ENCODE measurements at places on chromosomes 4 and X. TPM values are rescaled to one million over a fixed set of nuclear protein-coding genes. Genes with fewer than 3 reads are reported as not detected.

OPHN1 gene
- 9.1 TPM for total RNA-seq

MCF2 gene
- not detected for total RNA-seq

P2RY4 gene
- total RNA-seq, result not detected

GAB3 gene
- total RNA-seq, result 0.95 TPM

HS3ST1 gene
- not detected for total RNA-seq

- no peak for DNase-seq
- H3K4me3 ChIP-seq, result no peak overlapping the region
- H3K27me3 ChIP-seq, result no peaks in the 10 kb centered on the region
- no peaks in the 10 kb centered on the region for H3K4me1 ChIP-seq
- H3K27ac ChIP-seq, result no peak overlapping the region
These were observed 465.5 kb upstream of the CTSO start for GRCh38 chr4:156419080-156419685.

DNA sequence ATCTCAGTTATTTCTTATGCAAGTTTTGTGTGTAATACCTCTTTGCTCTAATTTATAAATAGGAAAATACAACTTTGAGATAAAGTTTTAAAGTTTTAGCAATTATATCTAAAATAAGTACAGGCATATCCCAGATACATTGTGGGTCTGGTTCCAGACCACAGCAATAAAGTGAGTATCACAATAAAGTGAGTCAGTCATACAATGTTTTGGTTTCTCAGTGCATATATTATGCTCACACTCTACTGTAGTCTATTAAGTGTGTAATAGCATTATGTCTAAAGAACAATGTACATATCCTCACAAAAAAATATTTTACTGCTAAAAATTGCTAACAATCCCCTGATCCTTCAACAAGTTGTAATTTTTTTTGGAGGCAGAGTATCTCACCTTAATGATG is 49.2 kb downstream of the ANAPC10 start:
- peaks cover 29% of the 10 kb centered on the region for H3K4me1 ChIP-seq
- DNase-seq, result no peak
- peaks cover 20% of the 10 kb centered on the region for H3K36me3 ChIP-seq
- H3K27me3 ChIP-seq, result no peaks in the 10 kb centered on the region

- H3K27ac ChIP-seq, result peak overlapping the region; percentile 96
- H3K36me3 ChIP-seq, result no peaks in the 10 kb centered on the region
- no peaks in the 10 kb centered on the region for H3K27me3 ChIP-seq
- DNase-seq, result no peak
These were observed 32.3 kb downstream of the BBS12 start for GRCh38 chr4:122764821-122765215.

- no peak overlapping the region for H3K4me3 ChIP-seq
- no peaks in the 10 kb centered on the region for H3K27me3 ChIP-seq
- no peaks in the 10 kb centered on the region for H3K36me3 ChIP-seq
- no peak for DNase-seq
These were observed 10.6 kb downstream of the NDP start for GRCh38 chrX:43962636-43963035.

DNA sequence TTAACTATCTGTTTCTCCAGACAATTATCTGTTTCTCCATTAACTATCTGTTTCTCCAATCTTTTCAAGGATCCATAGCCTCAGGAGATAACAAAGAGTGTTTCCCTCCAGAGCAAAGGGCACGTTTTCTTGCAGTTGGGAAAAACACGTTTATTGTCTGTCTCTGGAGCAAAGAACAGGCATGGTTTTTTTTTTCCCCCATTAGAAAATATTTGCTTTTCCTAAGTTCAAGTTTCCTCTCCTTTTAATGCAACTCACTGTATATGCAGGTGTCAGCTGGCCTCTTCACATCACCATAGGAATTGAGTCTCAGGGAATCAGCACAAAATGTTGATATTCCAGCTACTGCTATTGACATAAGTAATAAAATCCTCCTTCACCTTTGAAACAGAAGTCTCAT is 984.4 kb downstream of the RAB28 start:
- H3K4me1 ChIP-seq, result no peaks in the 10 kb centered on the region
- H3K27ac ChIP-seq, result no peak overlapping the region
- H3K4me3 ChIP-seq, result no peak overlapping the region
- DNase-seq, result no peak

DNA sequence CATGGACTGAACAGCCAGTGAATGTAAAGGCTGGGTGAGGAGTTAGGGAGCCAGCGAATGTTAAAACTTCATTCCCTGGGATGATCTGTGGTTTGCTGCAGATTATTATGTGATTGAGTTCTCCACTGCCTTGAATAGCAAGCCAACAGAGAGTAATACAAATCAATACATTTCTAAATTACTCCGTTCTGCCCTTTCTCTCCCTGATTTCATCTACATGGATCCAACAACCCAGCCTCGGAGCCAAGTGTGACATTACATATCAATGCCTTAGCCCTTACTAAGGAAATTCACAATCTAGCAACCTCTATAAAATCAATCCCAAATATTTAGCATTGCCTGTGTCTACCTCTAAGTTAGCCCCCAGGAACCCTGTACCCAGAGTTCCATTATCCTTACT is 11.0 kb downstream of the HSD17B13 start:
- H3K27ac ChIP-seq, result no peak overlapping the region
- no peaks in the 10 kb centered on the region for H3K27me3 ChIP-seq
- DNase-seq, result no peak
- H3K4me3 ChIP-seq, result no peak overlapping the region

All from SJSA1 (cell line).